Bronchial epithelial cell (primary cell): ENCODE measurements at places on chromosomes 7 and 10. TPM values are rescaled to one million over a fixed set of nuclear protein-coding genes. Genes with fewer than 3 reads are reported as not detected.
A peak's percentile ranks its signal among the peaks of the same experiment; 100 is the strongest.

DNA sequence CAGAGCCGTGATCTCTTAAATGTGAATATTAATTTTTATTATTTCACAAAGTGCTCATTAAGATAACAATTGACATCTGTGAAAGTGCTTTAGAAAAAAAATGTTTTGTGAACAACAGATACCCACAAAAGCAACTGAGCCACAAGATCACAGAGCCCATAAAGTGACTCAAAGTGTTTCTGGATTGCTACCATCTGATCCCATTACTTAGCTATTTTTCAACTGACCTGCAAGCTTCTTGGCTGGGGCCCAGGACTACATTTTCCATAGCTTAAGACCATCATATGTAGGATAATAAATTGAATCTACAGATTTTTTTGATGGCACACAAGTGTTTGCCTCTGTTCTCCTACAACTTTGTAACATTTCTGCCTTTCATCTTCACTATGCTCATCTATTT lies 674.4 kb downstream of the PHTF2 start:
- DNase-seq: no peak

DNA sequence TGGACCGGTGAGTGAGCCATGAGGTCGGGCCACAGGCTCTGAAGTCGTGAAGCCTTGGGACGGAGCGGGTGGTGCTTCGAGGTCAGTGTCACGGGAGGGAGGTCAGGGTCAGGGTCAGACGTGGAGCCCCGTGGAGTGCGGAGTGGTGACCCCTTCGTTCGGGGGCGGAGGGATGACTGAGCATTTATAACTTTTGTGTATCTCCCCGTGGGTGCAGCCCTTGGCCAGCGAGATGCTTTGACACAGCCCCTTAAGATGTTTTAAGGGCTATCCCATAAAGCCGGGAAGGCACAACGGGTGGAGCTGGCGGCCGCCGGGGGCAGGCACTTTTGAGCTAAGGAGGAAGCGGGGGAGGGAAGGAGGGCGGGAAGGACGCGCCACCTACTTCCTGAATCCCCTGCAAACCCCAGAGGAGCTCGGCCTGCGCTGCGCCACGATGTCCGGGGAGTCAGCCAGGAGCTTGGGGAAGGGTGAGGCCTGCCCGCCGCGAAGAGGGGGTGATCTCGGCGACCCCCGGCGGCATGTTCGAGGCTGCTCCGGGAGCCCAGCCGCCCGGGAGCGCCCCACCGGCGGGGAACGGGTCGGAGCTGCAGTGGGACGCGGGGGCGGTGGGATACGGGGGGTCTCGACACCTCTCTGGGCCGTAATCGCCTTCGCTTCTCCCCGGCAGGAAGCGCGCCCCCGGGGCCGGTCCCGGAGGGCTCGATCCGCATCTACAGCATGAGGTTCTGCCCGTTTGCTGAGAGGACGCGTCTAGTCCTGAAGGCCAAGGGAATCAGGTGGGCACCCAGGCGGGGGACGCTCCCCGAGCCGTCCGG lies at the start of gene GSTO1:
TSS of gene GSTO1 (plus strand) at position 400 of the 818 bp plus-strand sequence. CDS start at position 437, 37 bp downstream.
- peak; percentile 59 for DNase-seq

GRCh38 chr7:55513868-55514267 lies 58.4 kb downstream of the VOPP1 start:
- DNase-seq: no peak

- peak; percentile 31 for DNase-seq
Observed at GRCh38 chr10:106582291-106582690, 582.2 kb downstream of the SORCS1 start.

- peak; percentile 7 for DNase-seq
Observed at GRCh38 chr10:20105236-20105635, 289.0 kb downstream of the PLXDC2 start.

- no peak for DNase-seq
Observed at GRCh38 chr7:141304291-141304690, 230.4 kb downstream of the TMEM178B start.

DNA sequence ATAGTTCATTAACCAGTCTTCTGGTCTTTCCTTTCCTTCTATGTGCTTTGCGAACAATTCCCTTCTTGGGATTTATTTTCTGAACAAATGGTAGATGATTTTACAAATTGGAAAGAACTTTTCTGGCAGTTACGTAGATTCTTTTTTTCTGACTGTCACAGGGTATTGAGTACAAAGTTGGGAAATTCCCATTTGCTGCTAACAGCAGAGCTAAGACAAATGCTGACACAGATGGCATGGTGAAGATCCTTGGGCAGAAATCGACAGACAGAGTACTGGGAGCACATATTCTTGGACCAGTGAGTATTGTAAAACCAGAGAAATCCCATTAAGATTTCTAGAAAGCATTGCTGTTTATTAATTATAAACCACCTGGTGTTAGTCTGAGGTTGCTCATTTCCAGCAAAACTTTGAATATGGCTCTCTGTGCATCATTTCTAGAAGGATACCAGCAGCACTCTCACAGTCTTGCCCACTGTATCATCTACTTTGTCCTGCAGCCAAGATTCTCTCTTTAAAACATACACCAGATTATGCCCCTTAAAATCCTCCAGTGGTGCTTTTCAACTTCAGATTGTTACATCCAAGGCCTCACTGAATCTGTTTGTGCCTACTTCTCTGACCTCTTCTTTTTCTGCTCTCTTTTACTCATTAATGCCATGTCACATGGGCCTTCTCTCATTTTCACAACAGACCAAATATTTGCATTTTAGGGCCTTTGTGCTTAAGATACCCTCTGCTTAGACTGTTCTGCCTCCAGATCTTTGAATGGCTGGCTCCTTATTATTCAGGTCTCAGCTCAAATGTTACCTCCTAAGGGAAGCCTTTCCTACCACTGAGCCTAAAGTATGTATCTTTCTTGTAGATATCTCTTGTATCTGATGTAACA lies 27.0 kb downstream of the DLD start:
- no peak for DNase-seq

GRCh38 chr7:117072620-117073118 lies 119.4 kb downstream of the ST7 start:
- peak; percentile 66 for DNase-seq

GRCh38 chr7:43041724-43042123 lies 70.7 kb upstream of the HECW1 start:
- no peak for DNase-seq

DNA sequence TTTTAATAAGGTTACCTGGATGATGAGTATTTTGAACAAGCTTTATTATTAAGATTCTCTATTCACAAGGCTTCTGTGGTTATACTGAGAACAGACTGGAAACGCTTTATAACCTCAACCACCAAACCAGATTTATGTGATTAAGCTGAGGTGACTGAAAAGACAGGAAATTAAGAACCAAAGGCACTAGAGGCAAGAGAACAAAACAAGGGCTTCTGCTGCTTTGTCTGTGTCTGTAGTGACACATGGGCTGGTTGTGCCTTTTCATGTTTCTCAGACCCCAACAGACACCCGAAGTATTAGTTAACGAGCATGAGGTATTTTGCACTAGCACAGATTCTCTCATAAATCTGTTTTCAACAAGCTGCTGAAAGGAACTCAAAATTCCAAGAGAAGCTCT lies 64.4 kb downstream of the RAPGEF5 start:
- DNase-seq: no peak

The OPN4 gene
- total RNA-seq: not detected in 2 replicates

The ZEB1 gene
- total RNA-seq: 2.6 and 3.3 TPM in 2 replicates

The LIPJ gene
- not detected in 2 replicates for total RNA-seq

The CDH23 gene
- 0.13 TPM in 1 of 2 replicates, not detected in the other for total RNA-seq

The ITGA8 gene
- under 0.01 TPM in 1 of 2 replicates, not detected in the other for total RNA-seq

The AGBL3 gene
- 1.8 and 2.7 TPM in 2 replicates for total RNA-seq

The GNGT1 gene
- total RNA-seq: not detected in 2 replicates
